ENCODE measurements at places on chromosomes 11 and 22. TPM values are rescaled to one million over a fixed set of nuclear protein-coding genes. Genes with fewer than 3 reads are reported as not detected.

- DNase-seq, result no peak
Observed at GRCh38 chr11:62565100-62565802, 8.4 kb downstream of the EEF1G start.

DNA sequence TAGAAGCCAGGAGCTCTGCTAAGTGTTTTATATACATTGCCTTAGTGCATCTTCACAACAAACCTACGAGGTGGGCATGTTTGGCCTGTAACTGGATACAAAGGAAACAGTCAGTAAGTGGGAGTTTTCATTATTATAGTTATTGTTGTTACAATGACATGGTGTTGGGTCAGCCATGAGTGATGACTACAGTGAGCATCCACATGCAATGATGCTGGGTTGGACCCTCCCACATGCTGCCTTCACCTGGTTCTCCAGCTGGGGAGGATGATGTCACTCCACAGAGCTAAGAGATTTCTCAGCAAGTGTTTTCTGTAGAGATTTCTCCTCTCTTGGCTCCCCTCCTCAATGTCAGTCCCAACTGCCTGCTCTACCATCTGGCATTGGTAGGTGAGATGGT, 59.3 kb downstream of the EHF start:
- DNase-seq, result no peak

- DNase-seq, result no peak
Observed at GRCh38 chr22:23517804-23518375, 62.2 kb downstream of the IGLL1 start.

Gene SLC6A5
- not detected for total RNA-seq
